ENCODE measurements at places on chromosomes 2 and 18. TPM values are rescaled to one million over a fixed set of nuclear protein-coding genes. Genes with fewer than 3 reads are reported as not detected.

The TRIM54 gene
- not detected for total RNA-seq

The ALPP gene
- total RNA-seq, result 0.03 TPM

The BCL11A gene
- total RNA-seq, result 4.5 TPM

The ABHD1 gene
- total RNA-seq, result not detected

DNA sequence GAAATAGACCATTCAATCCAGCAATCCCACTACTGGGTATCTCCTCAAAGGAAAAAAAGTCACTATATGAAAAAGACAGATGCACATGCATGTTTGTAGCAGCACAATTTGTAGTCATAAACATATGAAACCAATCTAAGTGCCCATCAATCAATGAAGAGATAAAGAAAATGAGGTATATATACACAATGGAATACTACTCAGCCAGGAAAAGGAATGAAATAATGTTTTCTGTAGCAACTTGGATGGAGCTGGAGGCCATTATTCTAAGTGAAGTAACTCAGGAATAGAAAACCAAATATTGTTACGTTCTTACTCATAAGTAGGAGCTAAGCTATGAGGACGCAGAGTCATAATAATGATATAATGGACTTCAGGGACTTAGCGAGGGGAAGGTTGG lies 45.2 kb upstream of the LRRC30 start:
- DNase-seq, result no peak

GRCh38 chr18:31497404-31497835 lies 557 bp upstream of the DSG2 start:
- DNase-seq, result no peak

- no peak for DNase-seq
Observed at GRCh38 chr2:111984213-111984604, 70.9 kb upstream of the TMEM87B start.

DNA sequence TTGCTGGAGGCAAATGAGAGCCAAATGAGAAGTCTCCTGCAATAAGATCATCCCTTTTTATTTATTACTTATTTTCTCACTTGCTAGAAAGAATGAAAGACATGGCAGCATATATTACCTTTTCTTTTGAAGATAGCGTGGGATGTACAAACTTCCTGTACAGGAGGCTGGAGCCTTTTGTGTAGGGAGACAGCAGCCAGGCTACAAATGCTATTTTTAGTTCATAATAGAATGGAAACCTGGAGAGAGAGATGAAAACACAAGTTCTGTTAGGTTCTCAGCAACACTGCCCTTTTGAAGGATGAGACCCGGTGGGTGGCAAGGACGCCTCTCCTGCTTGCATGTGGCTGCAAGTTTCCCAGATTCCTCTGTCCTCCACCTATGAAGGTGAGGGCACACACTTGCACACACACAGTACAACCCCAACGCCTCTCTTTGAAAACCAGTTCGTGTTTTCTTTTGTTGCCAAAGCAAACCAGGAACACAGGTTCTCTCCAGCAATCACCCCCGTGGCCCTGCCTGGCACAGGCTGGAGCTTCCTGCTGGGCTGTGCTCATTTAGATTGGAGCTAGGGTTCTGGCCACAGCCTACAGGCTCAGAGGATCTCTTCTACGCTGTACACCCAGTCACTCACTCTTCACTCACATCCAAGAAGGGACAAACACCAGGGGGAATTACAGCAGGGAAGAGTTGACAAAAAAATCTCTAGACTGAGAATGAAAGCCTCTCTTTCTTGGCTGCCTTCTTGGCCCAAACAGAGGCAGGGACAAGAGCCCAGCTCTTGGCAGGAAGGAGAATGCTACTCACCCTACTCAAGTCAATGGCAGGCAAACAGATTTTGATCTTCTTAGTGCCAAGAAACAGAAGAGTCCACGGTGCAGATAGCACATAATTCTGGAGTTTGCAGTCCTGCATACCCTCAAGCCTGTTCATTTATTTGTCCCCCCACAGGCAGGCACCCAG lies 55.6 kb downstream of the MRPL35 start:
- no peak for DNase-seq

DNA sequence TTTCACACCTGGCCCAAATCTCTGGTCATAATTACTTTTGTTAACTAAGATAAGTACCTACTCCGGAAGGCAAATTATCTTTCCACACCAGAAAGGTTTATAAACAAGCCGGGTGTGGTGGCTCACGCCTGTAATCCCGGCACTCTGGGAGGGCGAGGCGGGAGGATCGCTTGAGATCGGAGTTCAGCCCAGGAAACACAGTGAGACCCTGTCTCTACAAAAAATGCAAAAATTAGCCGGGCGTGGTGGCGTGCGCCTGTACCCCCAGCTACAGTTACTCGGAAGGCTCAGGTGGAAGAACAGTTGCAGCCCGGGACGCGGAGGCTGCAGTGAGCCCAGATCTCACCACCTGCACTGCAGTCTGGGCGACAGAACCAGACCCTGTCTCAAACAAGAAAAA lies 2.1 kb downstream of the PUM2 start:
- no peak for DNase-seq

DNA sequence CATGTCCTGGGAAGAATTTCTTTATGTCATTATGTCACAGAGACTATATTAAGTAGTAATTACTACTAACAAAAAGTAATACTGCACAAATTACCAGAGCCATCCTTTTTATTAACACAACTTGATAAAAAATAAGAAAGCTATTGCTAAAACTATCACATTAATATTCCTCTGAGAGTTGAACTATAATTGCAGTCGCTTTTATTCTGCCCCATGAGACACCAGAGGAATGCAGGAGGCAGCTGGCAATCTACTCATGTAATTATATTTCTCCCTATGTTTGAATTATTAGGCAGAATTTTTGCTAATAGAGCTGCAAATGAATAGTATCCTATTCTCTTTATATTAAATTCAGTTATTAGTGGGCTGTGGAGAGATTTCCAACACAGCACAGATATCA lies 220.7 kb downstream of the LRRTM4 start:
- DNase-seq, result no peak

DNA sequence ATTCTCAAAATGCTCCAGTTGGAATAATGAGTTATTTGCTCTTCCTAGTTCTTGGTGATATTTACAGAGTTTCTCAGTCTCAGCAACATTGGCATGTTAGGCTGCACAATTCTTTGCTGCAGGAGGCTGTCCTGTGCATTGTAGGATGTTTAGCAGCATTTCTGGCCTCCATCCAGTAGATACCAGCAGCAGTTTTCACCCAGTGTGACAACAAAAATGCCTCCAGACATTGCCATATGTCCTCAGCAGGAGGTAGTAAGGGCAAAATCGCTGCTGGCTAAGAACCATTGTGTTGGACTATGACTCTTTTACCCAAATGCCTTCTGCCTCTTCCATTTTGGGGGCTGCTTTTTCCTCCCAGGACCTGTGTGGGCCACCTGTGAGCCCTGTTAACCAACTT lies 50.4 kb downstream of the PAX8 start:
- no peak for DNase-seq

GRCh38 chr18:75827751-75828287 lies 400.3 kb upstream of the SMIM21 start:
- DNase-seq, result no peak

DNA sequence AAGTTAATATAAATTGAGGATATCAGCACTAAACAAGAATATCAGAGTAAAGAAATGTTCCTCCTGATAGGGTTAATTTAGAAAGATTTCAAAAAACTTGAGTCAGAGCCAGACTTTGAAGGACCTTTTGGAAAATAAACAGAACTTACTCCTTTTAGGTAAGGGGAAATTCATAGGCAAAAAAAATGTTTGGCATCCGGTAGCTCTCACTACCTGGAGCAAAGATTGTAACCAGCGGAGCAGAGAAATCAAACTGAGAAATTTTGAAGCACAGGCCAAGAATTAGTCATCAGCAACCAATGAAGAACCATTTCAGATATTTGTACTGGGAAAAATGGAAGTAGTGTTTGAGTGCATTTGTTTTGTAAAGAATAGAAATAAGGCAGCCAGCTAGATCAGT lies 113.0 kb downstream of the ICA1L start:
- no peak for DNase-seq

GRCh38 chr2:177246000-177246399 lies 18.5 kb downstream of the NFE2L2 start:
- no peak for DNase-seq

DNA sequence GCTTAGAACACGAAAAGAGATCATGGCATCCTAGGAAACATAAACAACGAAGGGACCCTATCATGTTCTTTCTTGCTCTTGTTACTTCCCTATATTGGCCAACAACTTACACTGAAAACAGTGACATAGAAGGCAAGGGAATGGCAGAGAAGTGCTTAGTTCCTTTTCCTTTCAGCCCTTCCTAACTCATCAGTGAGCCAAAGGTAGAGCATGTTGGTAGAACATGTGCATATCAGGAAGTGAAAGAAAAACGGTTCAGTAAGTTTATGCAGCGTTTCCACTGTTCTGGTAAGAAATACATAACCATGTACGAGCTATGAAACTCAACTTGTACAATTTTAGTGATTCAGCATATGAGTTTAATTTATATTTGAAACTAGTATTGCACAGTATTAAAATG lies 21.7 kb downstream of the AKAIN1 start:
- DNase-seq, result no peak

GRCh38 chr2:60495041-60495625 lies 58.3 kb downstream of the BCL11A start:
- DNase-seq, result no peak

- no peak for DNase-seq
Observed at GRCh38 chr18:48460929-48461583, 51.9 kb upstream of the ZBTB7C start.

All from Daoy (cell line).